ENCODE measurements at places on chromosomes 3 and 15.
A peak's percentile ranks its signal among the peaks of the same experiment; 100 is the strongest.

DNA sequence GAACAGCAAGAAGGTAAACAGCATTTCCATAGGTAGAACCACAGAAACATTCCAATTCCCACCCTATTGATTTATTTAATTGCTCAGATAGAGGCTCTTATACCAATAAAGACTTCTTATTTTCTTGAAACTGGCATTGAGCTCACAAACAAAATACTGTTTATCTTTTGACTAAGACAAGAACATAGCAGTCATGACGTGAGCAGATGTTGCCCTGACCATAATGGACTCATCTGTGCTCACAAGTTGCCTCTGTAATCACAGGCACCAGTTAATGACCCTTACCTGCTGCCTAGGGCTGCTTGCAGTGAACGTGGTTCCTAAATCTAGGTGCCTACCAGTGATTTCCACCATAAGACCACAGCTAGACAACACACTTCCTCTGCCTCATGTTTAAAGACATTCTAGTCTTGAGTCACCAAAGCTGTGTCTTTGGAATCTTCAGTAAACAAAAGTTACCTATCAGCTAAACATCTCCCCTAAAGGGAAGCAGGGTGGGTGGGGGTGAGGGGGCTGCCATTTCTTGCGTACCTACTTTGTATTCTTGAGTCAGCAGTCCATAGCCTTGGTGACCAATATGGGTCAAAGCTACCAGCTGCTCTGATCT, 2.1 kb downstream of the FYCO1 start:
- DNase-seq = no peak

DNA sequence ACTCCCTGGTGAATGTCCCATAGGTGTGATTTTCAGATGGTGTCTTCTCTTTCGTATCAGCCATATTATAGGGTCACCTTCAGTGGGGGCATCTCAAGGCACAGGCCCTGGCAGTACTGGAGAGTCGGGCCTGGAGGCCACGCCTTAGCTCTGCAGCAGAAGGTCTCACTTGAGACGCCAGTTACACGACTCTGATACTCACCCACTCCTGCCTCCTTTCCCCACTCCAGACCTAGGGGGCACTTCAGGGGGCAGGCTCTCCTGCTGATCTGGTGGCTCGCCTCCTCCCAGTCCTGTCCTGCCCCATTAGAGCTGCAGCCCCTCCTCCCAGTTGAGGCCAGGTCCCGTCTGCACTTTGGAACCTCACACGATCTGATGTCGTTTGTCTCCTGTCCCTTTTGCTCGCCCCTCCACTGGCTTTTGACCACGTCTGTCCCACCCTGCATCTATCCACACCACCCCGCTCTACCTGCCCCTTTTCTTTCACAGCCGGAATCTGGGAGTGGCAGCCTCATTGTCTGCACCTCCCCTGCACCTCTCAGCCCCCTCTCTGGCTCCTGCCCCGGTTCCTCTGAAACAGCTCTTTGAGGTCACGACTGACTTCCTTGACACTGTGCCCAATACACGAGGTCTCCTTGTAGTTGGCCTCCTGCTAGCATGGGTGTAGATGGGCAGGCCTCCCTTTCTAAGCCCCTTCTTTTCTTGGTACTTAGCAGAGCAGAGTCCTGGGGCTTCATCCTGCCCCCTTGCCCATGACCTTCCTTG, 181.9 kb downstream of the NSMCE3 start:
- DNase-seq = no peak

DNA sequence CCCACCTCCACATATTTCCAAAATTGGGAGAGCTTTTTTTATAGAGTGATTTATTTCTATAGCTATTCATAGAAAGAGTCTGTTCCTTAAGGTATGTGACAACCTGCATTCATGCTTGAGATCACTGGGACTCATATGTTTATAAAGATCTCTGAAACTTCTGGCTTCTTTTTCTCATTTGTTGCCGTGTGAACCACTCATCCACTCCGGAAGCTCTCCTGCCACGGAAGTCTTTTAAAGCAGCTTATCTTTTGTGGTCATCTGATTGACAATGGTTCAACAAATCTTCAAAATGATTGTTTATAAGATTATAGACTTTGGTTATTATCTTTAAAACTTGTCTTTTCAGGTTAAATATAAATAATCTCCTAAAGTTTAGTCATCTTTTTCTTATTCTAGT, 260.5 kb downstream of the C3orf38 start:
- no peak for DNase-seq

GRCh38 chr3:81761904-81762580, 597 bp upstream of the GBE1 start:
- no peak for DNase-seq

- no peak for DNase-seq
Observed at GRCh38 chr3:42684632-42685362, 540 bp upstream of the KLHL40 start.

- DNase-seq = no peak
Observed at GRCh38 chr3:38111696-38112377, 25.1 kb downstream of the ACAA1 start.

DNA sequence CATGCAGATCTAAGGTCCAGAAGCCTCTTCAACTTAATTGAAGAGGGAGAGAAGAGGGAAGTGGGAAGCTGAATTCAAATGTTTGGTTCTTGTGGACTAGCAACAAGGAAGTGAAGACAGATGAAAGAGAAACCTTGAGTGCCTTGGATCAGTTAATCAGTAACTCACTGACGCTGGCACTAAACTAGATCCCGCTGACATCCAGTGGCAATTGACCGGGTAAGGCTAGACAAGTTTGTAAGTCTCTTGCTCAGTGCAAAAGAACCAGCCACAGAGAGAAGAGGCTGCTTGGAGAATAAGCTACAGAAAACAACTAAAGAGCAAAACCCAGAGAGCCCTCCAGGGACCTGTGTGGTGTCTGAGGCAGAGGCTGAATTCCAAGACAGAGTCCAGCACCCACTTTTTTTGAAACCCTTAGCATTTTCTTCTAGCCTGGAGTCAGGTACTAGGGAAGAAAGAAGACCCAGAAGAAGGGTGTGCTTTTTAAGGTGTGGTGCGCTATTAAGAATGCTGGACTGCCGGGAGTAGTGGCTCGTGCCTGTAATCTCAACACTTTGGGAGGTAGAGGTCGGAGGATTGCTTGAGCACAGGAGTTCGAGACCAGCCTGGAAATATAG, 6.9 kb downstream of the PLCH1 start:
- peak; percentile 35 for DNase-seq

All from suppressor macrophage treated with lipopolysaccharide for 1 hour (primary cell).